ENCODE measurements at places on chromosomes 1 and 21.

DNA sequence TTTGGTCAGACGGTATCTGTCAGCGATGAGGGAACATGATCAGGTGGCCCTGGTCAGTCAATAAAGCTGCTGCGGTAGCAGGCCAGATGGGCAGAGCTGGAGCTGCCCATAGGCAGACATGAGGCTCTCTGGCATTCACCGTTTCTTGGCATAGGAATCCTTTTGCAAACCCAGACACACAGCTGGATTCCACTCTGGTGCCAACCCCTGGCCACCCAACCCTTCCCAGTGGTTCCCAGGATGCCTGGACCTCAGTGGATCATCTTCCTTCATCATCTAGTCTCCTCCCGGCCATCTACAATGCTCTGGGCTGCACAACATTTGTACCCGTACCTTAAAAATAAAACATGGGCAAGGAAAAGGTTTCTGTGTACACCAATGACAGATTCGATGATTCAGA lies 68.3 kb upstream of the ACTRT2 start:
- no peak for DNase-seq

DNA sequence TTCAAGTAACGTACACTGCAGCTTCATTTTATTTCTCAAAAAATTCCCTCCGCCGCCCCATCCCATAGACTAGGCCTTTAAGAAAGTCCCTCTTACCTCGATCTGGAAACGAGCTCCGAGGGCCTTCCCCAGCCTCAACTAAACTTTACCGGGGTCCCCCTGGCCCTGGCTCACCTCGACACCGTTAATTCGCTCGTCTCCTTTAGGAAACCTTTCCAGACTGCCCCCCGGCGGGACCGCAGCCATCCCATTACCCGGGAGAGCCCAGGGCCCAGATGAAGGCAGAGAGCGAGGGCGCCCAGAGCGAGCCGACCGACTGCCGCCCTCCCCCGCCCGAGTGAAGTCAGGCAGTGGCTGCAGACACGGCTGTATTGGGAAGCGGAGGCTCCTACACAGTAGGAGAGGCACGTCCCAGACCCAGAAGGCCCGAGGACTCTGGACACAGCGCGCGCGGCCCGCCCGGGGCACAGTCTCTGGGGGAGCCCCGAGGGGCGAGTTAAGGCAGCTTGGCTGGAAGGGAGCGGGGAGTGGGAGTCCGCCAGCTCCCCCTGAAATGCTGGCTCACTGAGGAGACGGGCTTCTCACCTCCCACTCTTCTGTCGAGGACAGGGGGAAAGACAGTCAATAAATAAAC lies 14.6 kb downstream of the SEMA6C start:
- DNase-seq = no peak

DNA sequence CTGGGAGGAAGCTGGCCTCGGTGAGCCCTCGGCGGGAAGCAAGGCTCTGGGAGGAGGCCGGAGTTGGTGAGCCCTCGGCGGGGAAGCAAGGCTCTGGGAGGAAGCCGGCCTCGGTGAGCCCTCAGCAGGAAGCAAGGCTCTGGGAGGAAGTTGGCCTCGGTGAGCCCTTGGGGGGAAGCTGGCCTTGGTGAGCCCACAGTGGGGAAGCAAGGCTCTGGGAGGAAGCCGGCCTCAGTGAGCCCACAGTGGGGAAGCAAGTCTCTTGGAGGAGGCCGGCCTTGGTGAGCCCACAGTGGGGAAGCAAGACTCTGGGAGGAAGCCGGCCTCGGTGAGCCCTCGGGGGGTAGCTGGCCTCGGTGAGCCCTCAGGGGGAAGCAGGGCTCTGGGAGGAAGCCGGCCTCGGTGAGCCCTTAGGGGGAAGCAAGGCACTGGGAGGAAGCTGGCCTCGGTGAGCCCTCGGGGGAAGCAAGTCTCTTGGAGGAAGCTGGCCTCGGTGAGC lies 36.0 kb downstream of the KRTAP10-1 start:
- DNase-seq = no peak

GRCh38 chr1:238088560-238089290 lies 198.0 kb upstream of the ZP4 start:
- DNase-seq = no peak

Measured in T-helper 2 cell treated with Interferon-gamma antibody and Interleukin-4, amounts not matched to agents 5 μg/mL and 100 μg/mL, for 36 hours (primary cell).